ENCODE measurements at places on chromosomes 7 and 10. TPM values are rescaled to one million over a fixed set of nuclear protein-coding genes. Genes with fewer than 3 reads are reported as not detected.

The VWA2 gene
- not detected for total RNA-seq

The TMEM236 gene
- total RNA-seq: 0.12 TPM

The EMX2 gene
- not detected for total RNA-seq

The GPR26 gene
- total RNA-seq: not detected

The TCF7L2 gene
- 1.4 TPM for total RNA-seq

The PNLIPRP2 gene
- not detected for total RNA-seq

The ZRANB1 gene
- total RNA-seq: 11.5 TPM

The GRB10 gene
- 3.9 TPM for total RNA-seq

The ZNF212 gene
- total RNA-seq: 14.2 TPM
